Activated CD8-positive, alpha-beta T cell treated with anti-CD3 and anti-CD28 coated beads, Interleukin-2, amount 10 ng/mL, durations not matched to agents 7 days and 5 days (primary cell): ENCODE measurements at places on chromosomes 2 and 18.
A peak's percentile ranks its signal among the peaks of the same experiment; 100 is the strongest.

GRCh38 chr2:192157776-192158175 is 37.0 kb downstream of the TMEFF2 start:
- H3K27me3 ChIP-seq, result peaks cover 15% of the 10 kb centered on the region
- no peaks in the 10 kb centered on the region for H3K36me3 ChIP-seq
- H3K4me1 ChIP-seq, result peaks cover 7% of the 10 kb centered on the region

GRCh38 chr2:5834501-5834900 is 142.3 kb downstream of the SOX11 start:
- H3K36me3 ChIP-seq, result no peaks in the 10 kb centered on the region
- no peaks in the 10 kb centered on the region for H3K4me1 ChIP-seq
- no peak for DNase-seq
- H3K27me3 ChIP-seq, result no peaks in the 10 kb centered on the region
- H3K27ac ChIP-seq, result no peak overlapping the region

- H3K4me1 ChIP-seq, result peaks cover 69% of the 10 kb centered on the region
- H3K4me3 ChIP-seq, result no peak overlapping the region
- peaks cover 96% of the 10 kb centered on the region for H3K36me3 ChIP-seq
- no peaks in the 10 kb centered on the region for H3K27me3 ChIP-seq
- DNase-seq, result no peak
- H3K27ac ChIP-seq, result peak overlapping the region; percentile 53
These were observed 27.6 kb downstream of the STAT1 start for GRCh38 chr2:190986221-190986953.

DNA sequence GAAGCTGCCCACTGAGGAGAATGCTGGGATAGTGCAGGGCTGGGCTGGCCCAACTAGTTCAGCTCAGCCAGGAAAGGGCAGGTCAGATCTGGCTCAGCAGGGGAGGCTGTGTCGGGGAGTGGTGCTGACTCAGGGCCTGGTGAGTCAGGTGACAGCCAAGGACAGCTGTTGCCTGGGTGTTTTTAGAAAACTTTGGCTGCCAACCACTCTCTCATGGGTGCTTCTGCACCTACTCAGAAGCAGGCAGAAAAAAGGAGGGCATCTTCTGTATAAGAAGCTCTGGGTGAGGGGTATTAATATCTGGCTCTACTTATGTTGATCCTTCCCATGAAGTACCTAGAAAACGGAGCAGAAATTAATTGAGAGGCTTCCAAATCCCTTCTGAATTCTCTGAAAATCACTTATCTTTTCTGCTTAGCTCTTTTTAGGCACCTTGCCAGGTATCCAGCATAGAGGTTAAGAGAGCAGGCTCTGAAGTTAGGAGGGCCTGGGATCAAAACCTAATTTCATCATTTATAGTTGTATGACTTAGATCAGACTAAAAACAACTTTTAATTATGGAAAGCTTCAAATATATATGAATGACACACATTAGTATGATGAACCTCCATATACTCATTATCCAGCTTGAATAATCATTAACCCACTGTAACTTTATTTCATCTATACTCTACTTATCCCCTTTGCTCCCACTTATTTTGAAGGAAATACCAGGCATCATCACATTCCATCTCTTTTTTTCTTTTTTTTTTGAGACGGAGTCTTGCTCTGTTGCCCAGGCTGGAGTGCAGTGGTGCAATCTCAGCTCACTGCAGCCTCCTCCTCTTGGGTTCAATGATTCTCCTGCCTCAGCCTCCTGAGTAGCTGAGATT is 15.5 kb upstream of the RAB10 start:
- no peaks in the 10 kb centered on the region for H3K36me3 ChIP-seq
- H3K4me1 ChIP-seq, result no peaks in the 10 kb centered on the region
- H3K4me3 ChIP-seq, result no peak overlapping the region
- H3K27me3 ChIP-seq, result no peaks in the 10 kb centered on the region
- H3K27ac ChIP-seq, result no peak overlapping the region

DNA sequence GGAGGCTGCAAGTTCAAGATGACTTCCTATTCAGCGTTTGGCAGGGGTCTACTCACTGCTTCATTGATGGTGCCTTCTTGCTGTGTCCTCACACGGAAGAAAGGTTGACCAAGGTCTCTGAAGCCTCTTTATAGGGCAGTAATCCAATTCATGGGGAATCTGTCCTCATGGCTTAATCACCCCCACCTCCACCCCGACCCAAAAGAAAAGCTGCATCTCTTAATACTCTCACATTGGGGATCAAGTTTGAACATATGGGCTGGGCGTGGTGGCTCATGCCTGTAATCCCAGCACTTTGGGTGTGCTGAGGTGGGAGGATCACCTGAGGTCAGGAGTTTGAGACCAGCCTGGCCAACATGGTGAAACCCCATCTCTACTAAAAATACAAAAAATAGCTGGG is 36.4 kb upstream of the HNMT start:
- no peak overlapping the region for H3K27ac ChIP-seq
- DNase-seq, result no peak
- H3K4me3 ChIP-seq, result no peak overlapping the region
- H3K27me3 ChIP-seq, result no peaks in the 10 kb centered on the region
- H3K4me1 ChIP-seq, result no peaks in the 10 kb centered on the region

- DNase-seq, result no peak
- no peak overlapping the region for H3K27ac ChIP-seq
- no peak overlapping the region for H3K4me3 ChIP-seq
- H3K36me3 ChIP-seq, result no peaks in the 10 kb centered on the region
- H3K27me3 ChIP-seq, result no peaks in the 10 kb centered on the region
- H3K4me1 ChIP-seq, result no peaks in the 10 kb centered on the region
These were observed 284.1 kb downstream of the TDRD15 start for GRCh38 chr2:21407851-21408250.

DNA sequence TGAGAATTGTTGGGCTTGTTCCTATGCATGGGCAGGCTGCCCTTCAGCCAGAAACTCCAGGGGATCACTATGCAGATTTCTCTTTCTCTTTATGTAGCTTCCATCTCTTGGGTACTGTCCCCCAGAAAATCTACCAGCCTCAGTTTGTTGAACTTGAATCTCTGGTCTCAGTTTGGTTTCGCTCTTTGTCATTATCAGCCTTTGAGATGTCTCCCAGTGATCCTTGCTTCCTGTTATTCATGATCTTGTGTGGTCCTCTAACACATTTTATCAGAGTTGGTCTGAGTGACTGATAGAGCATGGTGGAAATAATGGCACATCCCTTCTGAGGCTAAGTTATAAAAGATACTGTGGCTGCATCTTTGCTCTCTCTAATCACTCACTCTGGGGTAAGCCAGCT is 7.8 kb downstream of the TMEM87B start:
- no peak overlapping the region for H3K27ac ChIP-seq
- H3K27me3 ChIP-seq, result no peaks in the 10 kb centered on the region
- H3K4me1 ChIP-seq, result peaks cover 46% of the 10 kb centered on the region

DNA sequence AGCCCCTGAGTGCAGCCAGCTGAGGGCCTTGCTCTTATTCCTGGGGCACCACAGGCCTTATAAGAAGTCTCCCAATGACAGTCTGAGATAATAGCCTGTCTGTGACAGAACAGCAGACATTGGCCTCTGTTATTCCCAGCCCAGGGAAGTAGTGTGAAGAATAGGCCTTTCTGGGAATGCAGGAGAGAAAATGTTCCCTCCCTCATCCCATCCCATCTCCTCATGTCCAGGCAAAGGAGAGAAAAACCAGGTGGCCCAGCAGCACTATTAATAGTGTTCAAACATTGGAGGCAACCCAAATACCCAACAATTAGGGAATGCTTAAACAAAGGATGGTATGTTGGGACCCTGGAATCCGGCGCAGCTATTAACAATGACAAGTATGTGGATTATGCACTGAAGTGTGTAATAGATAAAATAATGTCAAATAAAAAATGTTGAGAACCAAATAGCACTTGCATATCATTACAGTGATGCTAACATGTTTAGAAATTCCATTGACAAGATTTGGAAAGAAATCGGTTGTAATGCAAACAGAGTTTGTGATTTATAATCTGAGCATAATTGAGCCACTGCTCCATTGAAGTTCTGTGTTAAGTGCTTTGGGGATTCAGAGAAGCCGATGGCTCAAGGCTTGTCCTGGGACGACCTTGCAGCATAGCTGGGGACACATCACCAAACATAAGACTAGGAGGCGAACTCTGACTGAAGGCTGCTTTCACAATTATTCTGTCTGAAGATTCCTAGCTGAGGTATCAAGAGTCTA is 69.3 kb downstream of the LBH start:
- no peaks in the 10 kb centered on the region for H3K27me3 ChIP-seq
- no peak for DNase-seq
- H3K36me3 ChIP-seq, result no peaks in the 10 kb centered on the region
- no peak overlapping the region for H3K4me3 ChIP-seq

- peaks cover 13% of the 10 kb centered on the region for H3K27me3 ChIP-seq
- H3K4me3 ChIP-seq, result no peak overlapping the region
- DNase-seq, result no peak
- H3K27ac ChIP-seq, result no peak overlapping the region
These were observed 96.5 kb downstream of the ZNF532 start for GRCh38 chr18:58960946-58961722.

- H3K4me1 ChIP-seq, result no peaks in the 10 kb centered on the region
- DNase-seq, result no peak
- no peak overlapping the region for H3K4me3 ChIP-seq
- no peaks in the 10 kb centered on the region for H3K36me3 ChIP-seq
These were observed 9.3 kb upstream of the NPC1 start for GRCh38 chr18:23595591-23595990.

DNA sequence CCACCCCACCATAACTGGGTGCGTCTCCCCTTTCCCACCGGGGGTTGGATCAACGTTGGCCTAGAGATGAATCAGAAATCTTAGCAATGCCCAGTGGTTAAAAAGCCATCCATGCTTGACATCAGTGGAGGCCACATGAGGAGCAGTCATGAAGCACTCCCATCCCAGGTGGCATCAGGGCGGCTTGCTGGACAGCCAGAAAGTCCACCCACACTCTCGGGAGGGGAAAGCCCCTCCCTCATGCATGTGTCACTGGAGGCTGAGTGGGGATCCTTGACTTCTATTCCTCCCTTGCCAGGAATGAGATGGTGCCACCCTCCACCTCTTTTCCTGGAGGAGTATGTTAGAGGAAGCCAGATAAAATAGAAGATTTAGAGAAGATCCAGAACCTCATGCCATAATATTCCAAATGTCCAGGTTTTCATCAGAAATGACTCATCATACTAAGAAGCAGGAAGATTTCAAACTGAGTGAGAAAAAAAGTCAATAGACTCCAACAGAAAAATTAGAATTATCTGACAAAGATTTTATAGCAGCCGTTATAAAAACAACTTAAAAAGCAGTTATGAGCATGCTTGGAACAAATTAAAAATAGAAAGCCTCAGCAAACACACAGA is 507.1 kb upstream of the ID2 start:
- no peak overlapping the region for H3K27ac ChIP-seq
- peaks cover 4% of the 10 kb centered on the region for H3K36me3 ChIP-seq
- no peak overlapping the region for H3K4me3 ChIP-seq
- H3K4me1 ChIP-seq, result no peaks in the 10 kb centered on the region
- no peak for DNase-seq

DNA sequence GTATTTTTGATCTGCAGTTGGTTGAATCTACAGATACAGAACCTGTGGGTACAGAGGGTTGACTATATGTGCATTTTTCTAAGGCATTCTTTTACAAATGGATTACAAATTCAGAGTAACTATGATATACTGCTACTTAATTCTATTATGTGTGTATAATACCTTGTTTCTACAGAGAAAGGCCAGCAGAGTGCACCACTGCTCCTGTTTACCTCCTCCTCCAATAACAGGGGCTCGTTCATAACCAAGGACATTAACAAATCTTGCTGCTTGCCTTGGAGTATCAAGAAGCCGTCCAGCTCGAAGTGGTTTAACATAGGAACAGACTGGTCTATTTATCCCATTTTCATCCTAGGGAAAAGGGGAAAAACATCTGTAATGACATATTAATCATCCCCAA is 16.4 kb downstream of the CEP76 start:
- H3K4me1 ChIP-seq, result peaks cover 2% of the 10 kb centered on the region
- H3K27me3 ChIP-seq, result no peaks in the 10 kb centered on the region
- DNase-seq, result peak; percentile 24
- no peak overlapping the region for H3K27ac ChIP-seq
- H3K36me3 ChIP-seq, result peaks cover 9% of the 10 kb centered on the region

GRCh38 chr2:4791488-4791887 is 900.7 kb upstream of the SOX11 start:
- no peaks in the 10 kb centered on the region for H3K4me1 ChIP-seq
- no peak overlapping the region for H3K4me3 ChIP-seq
- no peaks in the 10 kb centered on the region for H3K36me3 ChIP-seq
- no peaks in the 10 kb centered on the region for H3K27me3 ChIP-seq
- no peak for DNase-seq
- H3K27ac ChIP-seq, result no peak overlapping the region

DNA sequence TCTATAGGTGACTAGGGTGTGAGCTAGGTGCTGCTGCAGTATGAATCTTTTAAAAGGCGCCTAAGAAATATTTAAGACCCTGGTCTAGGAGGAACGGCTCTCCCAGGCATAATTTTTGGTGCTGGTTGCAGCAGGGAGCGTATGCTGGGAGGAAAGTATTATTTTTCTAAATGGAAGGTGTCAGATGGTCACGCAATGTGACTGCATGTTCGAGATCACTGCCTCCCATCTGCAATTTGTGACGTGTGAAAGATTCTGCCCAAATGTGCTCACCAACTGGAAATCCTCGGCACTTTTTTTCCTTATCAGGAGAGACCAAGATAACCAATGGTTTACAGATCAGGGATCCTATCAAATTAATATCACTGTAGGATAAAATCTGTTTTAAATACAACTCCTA is 95.6 kb upstream of the KLHL14 start:
- no peaks in the 10 kb centered on the region for H3K27me3 ChIP-seq

GRCh38 chr18:61865466-61866175 is 27.2 kb downstream of the RNF152 start:
- no peak for DNase-seq
- H3K27ac ChIP-seq, result no peak overlapping the region
- peaks cover 4% of the 10 kb centered on the region for H3K27me3 ChIP-seq
- no peaks in the 10 kb centered on the region for H3K4me1 ChIP-seq

GRCh38 chr2:85251070-85251616 is 76.6 kb downstream of the TGOLN2 start:
- H3K4me3 ChIP-seq, result no peak overlapping the region
- no peaks in the 10 kb centered on the region for H3K4me1 ChIP-seq
- no peak overlapping the region for H3K27ac ChIP-seq
- H3K27me3 ChIP-seq, result peaks cover 5% of the 10 kb centered on the region
- no peaks in the 10 kb centered on the region for H3K36me3 ChIP-seq
- no peak for DNase-seq

DNA sequence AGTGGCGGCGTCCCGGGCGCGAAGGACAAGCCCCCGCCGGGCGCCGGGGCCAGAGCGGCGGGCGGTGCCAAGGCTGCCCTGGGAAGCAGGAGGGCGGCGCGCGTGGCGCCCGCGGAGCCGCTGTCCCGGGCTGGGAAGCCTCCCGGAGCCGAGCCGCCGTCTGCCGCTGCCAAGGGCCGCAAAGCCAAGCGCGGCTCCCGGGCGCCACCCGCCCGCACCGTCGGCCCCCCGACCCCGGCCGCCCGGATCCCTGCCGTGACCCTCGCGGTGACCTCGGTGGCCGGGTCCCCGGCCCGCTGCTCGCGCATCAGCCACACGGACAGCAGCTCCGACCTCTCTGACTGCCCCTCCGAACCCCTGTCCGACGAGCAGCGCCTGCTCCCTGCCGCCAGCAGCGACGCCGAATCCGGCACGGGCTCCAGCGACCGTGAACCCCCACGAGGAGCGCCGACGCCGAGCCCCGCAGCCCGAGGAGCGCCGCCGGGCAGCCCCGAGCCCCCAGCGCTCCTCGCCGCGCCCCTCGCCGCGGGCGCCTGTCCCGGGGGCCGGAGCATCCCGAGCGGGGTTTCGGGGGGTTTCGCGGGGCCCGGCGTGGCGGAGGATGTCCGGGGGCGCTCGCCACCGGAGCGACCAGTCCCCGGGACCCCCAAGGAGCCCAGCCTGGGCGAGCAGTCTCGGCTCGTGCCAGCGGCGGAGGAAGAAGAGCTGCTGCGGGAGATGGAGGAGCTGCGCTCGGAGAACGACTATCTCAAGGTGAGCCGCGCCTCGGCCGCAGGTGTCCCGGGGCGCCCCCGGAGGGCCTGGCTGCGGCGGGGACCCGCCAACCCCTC is 820 bp downstream of the MTCL1 start:
- peak overlapping the region; percentile 72 for H3K4me3 ChIP-seq
- DNase-seq, result peak; percentile 25
- H3K27me3 ChIP-seq, result peaks cover 57% of the 10 kb centered on the region
